ENCODE measurements at places on chromosomes 5 and 9.

DNA sequence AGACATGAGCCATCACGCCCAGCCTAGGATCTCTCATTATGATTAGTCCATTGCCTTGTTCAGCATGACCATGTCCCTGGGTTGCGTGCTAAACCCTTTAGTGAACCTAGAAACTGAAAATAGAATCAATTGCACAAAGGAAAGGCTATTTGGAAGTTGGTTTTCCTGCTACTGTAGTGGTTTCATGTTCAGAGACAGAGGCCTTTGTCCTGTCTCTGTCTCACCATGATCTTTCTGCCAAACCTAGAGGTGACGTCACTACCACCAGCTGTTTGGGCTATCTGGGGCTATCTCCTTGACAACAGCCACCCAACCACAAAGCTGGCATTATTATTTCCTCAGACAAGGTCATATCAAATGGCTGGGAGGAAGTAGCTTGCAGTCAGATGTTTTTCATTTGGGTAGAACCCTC is 4.0 kb upstream of the CDK5RAP2 start:
- peak; percentile 49 for DNase-seq

- DNase-seq = no peak
Measured at GRCh38 chr9:114151426-114151956, 3.8 kb upstream of the COL27A1 start.

DNA sequence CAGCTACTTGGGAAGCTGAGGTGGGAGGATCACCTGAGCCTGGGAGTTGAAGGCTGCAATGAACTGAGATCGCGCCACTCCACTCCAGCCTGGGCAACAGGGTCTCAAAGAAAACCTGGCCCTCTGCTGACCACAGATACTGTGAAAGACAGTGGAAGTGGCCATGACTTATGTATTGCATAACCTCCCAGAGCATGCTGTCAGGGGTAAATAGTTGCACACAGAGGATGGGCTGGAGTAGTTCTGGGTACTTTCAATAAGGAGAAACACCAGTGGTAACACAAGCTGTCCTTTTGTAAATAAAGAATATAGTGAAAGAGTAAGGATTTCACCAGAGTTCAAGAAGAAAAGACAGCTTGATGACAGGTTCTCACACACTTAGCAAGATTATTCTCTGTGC is 1.8 kb downstream of the ACER2 start:
- no peak for DNase-seq

DNA sequence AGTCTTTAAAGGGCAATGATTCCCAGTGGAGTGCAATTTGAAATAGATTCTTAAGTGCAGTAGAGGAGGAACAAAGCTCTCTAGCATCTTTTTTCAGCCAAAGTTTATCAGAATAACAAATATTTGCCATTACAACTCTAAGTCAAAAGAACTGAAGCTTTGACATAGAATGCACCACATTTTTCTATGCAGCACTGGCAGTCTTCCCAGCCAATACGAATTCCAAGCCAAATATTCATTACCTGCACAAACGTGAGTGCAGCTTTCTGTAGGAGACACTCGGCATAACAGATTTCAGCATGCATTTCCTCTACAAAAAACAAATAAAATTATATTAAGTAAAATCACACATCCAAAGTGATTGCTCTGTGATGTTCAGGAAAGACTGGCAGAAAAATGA is 103.4 kb downstream of the TTC39B start:
- no peak for DNase-seq

GRCh38 chr5:74613283-74613682 is 27.2 kb downstream of the ENC1 start:
- DNase-seq = no peak

DNA sequence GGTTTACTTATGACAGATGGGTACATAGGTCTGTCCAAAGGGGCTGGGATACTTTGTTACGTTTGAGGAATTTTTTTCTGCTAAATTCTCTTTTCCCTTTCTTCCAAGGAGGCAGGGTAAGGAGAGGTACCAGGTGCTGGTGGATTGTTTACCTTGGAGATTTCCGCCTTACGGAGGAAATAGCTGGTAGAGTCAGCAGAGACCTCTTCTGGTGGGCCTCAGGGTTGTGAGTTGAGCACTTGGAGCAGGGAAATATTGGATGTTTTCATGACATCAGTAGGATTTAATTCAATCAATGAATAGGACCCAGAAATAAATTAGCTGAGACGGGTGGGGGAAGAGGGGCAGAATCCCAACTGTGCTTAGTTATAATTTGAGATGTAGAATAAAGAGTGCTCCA is 60.0 kb upstream of the TAF11L2 start:
- no peak for DNase-seq

GRCh38 chr5:68147659-68148058 is 67.9 kb upstream of the PIK3R1 start:
- DNase-seq = no peak

- DNase-seq = no peak
Measured at GRCh38 chr5:1304033-1304432, 9.2 kb upstream of the TERT start.

GRCh38 chr5:119302916-119303897 is 52.6 kb upstream of the TNFAIP8 start:
- no peak for DNase-seq

- DNase-seq = no peak
Measured at GRCh38 chr9:121915304-121915625, 177.8 kb downstream of the TTLL11 start.

DNA sequence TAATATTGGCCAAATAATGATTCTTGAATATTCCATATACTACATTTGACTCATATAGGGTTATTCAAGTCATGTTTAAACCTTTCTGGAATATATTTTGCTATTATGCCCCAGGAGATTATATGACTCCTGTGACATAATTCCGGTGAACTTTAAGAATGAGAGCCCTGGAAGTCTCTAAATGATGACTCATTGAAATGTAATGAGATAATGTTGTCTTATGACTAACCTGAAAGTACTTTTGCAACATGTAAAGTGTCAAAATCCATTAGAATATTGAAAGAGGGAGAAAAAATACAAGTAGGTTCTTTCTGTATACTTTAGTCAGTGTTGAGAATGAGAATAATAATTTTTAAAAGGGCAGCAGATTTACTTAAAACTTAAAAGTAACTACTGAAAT is 830.4 kb downstream of the MAT2B start:
- no peak for DNase-seq

- no peak for DNase-seq
Measured at GRCh38 chr9:126341902-126342301, 15.3 kb downstream of the MVB12B start.

DNA sequence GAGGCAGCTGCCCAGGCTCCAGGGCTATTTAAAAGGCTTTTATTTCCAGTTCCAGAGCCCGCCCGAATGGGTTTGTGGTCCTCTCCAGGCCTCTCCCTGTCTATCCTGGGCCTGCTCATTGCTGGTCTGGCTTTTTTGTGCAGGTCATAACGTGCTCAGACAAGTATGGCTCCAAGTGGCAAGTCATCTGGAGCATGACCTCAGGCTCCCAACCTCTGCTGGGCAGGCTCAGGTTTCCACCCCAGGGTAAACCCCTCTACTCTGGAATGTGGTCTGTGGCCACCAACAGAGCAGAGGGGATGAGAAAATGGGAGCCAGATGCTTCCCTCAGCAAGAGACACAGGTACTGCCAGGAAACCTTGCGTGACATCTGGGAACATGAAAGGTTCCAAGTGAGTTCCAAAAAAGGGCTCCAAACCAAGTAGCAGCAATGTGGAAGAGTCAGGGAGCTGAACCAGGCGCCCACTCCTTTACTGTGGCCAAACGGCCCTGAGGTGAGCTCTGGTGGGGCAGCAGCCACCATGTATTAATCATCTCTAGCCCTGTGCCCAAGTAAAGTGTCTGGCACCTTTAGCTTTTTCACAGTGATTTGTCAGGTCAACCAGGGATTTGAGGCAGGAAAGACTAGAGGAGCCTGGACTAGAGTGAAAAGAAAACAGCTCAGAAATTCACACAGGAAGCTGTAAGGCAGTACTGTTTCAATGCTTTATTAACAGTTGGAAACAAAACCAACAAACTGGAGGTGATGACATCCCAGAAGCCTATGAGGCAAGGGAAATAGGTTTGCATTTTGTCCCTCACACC is 25.7 kb downstream of the PCDHGC5 start:
- DNase-seq = no peak
